ENCODE measurements at places on chromosomes 5 and 9.

- DNase-seq = no peak
Measured at GRCh38 chr5:18114151-18114757, 480.0 kb downstream of the TAF11L14 start.

- DNase-seq = no peak
Measured at GRCh38 chr5:160036243-160036642, 27.3 kb downstream of the TTC1 start.

DNA sequence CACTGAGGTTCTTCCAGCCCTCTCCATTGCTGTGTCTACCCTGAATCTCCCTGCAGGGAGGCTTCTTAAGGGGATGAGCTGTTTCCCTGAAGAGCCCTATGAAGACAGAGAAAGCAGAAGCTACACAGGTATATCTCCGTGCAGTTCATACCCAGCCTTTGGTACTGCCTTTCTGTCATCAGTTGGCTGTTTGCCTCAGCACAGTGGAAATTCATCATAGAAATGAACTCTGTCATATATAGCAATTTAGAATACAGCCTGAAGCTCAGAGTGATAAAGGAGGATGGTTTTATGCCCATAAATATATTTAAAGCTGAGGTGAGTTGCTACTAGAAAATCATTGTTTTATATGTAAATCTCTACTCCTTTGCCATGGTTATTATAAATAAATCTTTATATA, 42.6 kb upstream of the KCNN2 start:
- no peak for DNase-seq

DNA sequence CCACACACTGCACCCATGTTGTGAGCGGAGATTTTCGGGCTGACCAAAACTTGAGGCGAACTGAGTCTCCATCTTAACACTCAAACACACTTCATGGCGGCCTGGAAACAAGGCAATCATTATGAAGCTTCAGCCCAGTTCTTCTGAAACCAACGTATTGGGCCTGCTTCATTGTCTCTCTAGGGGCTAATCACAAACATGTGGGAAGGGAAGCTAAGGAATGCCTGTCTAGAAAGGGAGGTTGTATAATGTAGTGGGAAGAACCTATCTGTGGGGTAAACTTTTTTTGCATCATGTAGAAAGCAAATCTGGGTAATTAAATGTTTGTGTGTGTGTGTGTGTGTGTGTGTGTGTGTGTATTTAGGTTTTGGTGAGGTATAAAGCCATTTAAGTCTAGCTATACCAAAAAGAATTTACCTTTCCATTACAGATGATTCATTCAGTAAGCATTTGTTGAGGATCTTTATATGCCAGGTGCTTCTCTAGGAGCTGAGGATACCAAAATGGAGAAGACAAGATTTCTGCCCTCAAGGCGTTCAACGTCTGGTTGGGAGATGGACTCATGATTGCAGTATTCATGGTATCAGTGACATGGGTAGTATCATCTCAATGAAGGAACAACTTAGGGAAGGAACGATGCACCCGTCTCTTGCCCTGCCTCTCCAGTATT, 29.4 kb downstream of the SLC1A3 start:
- DNase-seq = no peak

DNA sequence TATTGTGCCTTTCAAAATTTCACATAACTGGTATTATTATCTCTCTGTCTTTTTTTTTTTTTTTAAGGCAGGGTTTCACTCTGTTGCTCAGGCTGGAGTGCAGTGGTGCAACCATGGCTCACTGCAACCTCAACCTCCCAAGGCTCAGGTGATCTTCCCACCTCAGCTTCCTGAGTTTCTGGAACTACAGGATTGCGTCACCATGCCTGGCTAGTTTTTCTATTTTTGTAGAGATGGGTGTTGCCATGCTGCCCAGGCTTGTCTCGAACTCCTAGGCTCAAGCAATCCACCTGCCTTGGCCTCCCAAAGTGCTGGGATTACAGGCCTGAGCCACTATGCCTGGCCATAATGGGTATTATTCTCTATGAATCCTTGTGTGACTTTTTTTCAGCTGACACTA, 402.3 kb upstream of the SMARCA2 start:
- no peak for DNase-seq

GRCh38 chr5:28398185-28398584, 1359.8 kb upstream of the CDH9 start:
- DNase-seq = no peak

DNA sequence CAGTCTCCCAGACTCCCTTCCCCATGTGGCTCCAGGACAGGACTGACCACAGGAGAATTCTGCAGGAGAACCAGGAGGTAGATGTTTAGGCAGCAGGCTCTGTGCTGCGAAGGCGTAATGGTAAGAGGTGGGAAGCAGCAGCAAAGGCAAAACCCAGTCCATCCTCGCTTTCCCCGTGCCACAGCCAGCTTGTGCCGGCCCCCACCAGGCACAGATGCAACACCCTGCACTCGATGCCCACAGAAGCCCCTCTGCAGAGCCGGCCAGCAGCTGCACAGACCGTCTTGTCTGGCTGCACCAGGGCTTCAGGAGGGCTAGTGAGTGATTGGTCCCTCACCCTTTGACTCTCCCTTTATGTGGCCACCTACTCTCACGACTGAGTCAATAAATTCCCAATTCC, 28.0 kb downstream of the ANKS6 start:
- DNase-seq = no peak

DNA sequence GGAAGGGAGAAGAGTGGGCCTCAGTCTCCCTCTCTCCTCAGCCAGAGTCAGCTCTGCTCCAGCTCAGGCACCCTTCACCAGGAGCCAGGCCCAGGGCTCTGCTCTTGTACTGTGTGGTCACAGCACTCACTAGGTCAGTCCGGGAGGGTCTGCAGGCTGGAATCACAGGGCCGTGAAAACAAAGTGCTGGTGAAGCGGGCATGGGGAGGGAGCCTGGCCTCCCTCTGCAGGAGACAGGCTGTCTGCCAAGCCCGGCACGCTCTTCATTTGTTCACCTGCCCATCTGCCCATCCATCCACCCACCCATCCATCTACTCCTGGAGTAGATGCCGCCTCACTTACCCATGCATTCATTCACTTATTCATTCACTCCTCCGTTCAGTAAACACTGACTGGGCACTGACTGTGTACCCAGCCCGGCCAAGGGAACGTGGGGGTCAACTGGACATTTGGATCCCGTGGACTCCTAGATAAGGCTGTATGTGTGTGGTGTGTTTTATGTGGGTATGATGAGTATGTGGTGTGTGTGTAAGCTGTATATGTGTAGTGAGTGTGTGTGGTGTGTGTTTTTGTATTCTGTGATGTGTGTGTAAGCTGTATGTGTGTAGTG, 3.6 kb downstream of the SPAAR start:
- no peak for DNase-seq

DNA sequence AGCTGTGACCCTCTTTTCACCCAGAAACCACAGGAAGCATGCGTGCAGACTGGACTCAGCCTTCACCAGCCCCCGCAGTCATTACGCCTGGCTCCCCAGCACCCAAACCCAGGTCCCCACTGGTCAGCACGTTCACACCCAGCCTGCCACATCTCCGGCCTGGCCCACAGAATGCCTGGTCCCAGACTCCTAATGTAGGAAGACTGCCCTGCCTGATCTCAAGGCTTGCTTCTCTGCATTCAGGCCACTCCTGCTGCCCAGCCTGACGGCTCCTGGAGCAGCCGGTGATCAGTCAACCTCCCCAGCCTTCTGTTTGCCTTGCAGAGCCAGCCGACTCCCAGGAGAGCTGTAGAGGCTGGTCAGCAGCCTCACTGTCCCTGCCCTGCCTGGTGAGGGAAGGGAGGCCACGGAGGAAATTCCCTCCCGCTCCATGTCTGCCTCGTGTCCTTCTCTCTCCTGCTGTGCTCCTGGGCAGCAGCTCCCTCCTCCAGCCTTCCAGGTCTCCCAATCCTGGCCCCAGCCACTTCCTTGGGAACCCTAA, 25.4 kb downstream of the ADAMTS2 start:
- DNase-seq = no peak

DNA sequence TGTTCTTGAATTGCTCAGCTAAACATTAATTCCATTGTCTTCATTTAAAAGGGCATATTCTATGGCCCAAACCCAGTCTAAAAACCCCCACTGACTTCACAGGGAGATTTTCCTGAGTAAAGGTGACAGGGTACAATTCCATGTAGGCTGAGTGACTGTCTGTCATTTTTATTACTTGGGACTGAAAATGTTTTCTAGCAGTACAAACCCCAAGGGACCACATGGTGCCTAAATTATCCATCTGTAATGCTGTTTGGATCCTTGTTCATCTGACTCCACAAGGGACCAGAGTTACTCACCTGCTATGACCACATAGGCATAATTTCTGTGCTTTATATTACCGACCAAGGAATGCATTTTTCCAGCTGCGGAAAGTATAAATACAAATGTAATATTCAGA, 349.1 kb downstream of the ZNF608 start:
- DNase-seq = no peak

DNA sequence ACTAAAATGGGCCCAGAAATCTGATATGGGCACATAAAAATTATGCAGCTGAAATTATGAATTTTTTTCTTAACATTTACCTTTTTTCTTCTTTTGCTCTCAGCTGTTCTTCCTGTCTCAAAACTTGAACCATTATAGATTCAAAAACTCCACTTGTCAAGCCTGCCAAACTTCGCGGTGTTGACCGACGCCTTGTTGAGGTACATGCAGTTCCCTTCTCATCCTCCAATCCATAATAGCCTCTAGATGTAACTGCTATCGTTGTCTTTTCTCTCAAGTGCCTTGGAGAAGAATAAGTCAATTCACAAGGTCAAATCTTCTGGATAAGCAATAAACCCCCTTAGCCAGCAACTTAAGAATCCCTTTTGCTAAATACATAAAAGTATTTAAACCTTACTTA, 27.2 kb downstream of the RANBP6 start:
- no peak for DNase-seq

DNA sequence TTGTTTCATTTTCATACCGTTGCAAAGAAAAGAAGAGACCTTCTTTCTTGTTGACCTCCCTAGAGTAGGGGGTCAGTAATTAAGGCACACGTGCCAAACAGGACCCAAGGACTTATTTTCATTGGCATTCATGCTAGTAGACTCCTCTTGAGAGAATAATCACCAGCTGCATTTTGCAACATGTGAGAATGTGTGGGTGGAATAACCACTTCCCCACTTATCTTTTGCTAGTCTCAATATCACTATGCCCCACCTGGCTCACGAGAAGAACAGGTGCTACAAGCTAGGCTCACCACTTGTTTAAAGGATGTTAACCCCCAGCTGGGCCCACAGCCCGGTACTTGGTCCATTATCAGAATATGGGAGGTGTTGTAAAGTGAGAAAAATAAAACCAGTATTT, 460.7 kb upstream of the MEF2C start:
- no peak for DNase-seq

DNA sequence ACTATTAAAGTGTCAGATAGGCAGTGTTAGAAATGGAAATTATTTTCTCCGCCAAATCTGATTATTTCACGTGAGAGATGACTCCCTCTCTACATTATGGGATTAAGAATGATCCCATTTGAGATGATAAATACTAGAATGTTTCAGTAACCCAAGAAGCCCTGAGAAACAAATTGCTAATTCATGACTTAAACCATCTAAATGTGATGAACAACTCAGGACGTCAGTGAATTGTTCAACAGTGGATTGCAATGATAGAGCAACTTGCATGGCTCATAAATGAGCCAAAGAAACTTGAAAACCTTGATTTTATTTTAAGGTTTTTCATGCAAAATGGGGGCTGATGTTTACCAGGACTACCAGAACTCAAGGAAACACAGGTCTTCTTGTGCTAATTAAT, 350.5 kb upstream of the WWC1 start:
- no peak for DNase-seq

GRCh38 chr5:113320273-113320780, 114.5 kb downstream of the TSSK1B start:
- DNase-seq = no peak

DNA sequence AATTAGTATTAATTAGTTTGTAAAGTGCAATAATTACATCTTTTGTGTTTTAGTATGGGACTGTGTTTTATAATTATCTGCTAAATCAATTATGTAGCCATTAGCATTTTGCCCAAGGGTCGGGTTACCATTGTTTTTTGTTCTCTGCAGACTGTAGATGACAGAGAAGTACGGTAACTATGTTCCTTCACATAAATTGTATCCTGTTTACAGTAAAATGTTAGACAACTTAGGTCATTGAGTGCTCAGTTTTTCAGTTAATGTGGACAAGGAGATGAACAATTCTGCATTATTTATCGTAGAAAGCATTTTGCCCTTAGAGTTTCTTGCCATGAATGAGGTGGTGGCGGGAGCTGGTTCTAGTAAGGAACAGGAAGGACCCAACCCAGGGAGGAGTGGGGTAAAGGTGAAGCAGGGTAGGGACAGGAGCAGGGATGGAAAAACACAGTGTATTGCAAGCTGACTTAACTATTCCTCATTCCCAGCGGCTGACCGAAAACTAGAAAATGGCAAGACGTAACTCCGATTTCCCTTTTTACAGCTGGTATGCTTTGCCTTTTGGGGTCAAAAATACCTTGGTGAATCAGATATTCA, 243.7 kb upstream of the SLC24A2 start:
- DNase-seq = no peak

- DNase-seq = no peak
Measured at GRCh38 chr5:38443390-38443789, 113.1 kb downstream of the LIFR start.

GRCh38 chr9:96072930-96073329, 197.4 kb downstream of the ERCC6L2 start:
- no peak for DNase-seq

DNA sequence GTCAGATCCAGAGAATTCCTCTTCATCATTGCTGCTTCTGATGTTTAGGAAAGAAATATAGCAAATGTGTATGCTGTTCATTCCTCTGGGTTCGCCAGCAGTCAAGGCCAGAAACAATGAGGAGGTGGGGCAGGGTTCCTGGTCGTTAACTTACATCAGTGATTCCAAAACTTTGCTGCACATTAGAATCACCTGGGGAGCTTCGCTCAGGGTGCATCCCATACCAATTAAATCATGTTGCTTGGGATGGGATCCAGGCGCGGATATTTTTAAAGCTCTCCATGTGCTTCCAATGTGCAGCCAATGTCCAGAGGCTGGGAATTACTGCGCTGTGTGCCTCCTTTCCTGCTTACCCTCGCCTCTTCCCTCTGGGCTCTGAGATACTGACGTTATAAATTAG, 227.9 kb upstream of the KLF9 start:
- DNase-seq = no peak

DNA sequence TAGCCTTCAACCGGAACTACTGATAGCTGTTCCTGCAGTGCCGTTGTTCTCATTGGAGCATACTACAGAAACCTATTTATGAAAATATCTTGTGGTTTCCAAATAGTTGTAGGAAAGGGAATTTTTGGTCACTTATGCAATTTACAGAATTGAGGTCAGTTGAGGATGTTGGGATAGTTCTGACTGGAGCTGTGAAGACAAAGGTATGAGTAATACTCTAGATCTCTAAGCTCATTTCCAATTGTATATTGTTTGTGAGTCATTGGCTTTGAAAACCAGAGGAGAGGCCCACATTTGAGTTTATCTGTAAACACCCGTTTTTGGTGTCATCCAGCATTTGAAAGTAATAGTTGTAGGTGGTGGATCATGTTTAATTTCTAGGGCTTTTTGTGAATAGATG, 561.3 kb upstream of the WWC1 start:
- peak; percentile 92 for DNase-seq

DNA sequence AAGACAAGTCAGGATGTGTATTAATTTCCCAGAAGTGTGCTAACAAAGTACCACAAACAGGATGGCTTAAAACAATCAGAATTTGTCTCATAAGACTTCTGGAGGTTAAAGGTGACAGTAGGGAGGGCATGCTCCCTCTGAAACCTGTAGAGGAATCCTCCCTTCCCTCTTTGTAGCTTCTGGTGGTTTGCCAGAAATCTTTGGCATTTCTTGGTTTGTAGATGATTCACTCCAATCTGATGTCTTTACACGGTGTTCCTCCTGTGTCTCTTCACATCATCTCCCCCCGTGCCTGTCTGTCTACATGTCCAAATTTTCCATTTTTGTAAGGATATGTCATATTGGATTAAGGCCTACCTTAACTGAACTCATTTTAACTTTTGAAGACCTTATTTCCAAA, 471.5 kb downstream of the ZNF608 start:
- DNase-seq = no peak

Data from AG04449 (cell line).